ENCODE measurements at places on chromosomes 11 and 22.

DNA sequence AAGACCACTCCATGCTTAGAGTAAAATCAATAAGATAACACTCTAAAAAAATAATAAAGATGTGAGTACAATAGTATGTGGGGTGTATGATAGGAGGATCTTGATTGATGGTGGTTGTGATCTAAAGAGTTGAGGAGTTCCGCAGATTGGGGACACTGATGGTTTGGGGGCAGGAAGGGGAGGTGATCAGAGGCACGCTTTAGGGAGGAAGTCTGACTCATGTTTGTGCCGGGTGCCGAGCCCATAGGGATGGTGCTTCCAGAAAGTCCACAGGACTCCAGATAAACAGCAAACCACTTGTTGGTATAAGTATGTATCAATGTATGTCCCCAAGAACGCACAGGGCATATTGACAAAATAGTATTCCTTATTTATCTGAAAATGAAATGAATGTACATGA, 27.5 kb downstream of the LINC01488 start:
- no peak for DNase-seq

DNA sequence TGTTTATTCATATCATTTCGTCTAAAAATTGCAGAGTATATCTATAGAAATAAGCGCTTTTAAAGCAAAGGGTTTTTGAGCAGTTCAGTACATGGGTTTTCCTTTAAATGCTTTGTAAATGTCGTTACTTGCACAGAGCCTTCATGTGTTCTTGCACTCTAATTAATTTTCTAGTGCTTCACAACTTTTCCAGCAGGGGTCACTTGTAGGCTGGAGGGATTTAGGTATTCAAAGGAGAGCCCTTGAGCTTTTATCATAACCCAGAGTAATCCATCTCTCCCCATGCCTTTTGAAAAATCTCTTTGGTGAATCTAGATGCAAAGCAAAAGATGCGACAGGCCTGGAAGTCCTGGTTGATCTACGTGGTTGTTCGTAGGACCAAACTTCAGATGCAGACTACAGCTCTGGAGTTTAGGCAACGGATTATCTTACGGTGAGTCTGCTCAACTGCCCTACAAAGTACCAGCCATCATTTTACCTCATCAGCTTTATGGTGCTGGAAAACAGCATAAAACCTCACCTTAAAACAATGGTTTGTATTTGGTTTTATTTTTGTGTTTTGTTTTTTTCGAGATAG, 60.4 kb downstream of the SFI1 start:
- DNase-seq: no peak

GRCh38 chr11:77086521-77087472, 15.8 kb upstream of the OMP start:
- no peak for DNase-seq

DNA sequence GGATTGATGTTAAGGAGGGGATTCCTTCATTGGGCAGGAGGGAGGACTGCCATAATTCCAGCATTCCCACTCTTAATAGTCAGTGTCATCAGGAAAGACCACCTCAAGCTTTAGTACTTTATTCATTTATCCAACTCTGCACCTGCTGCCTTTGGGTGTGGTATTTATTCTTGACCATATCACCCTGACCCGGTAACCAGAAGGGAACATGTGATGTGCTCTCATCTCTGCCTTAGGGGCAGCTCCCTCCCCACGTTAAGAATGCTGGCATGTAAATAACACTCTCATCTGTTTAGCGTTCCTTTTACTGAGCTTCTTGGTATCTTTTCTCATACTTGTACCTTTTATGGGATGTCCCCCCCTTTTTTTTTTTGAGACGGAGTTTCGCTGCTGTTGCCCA, 7.7 kb downstream of the CAT start:
- no peak for DNase-seq

DNA sequence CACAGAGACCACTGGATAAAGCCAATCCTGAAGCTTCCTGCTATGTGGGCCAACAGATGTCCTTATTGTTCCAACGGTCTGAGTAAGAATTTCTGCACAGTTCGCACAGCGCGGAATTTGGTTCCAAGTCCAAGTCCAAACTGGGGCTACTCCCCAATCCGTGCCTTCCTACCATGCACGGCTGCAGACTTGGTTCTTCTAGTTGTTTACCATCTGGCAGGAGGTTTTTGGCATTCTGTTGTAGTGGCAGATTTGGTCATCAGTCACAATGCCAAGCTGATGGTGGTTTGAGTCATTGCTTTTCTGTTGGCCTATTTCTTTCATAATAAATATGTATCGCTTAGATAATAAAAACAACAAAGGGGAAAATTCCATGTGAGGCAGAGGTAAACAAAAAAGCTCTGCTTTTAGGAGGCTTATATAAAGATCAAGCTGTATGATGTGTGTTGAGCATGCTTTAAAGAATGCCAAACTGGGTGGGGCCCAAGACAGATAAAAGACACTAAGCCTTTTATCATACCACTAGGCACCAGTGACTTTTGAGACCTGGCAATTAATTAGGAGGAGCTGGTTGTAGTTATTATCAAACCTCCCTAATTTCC, 52.5 kb upstream of the SYN3 start:
- no peak for DNase-seq
